ENCODE measurements at places on chromosomes 11 and 22. TPM values are rescaled to one million over a fixed set of nuclear protein-coding genes. Genes with fewer than 3 reads are reported as not detected.

CASP1 gene
- total RNA-seq = 77.0 TPM

SEC14L6 gene
- not detected for total RNA-seq

RAC2 gene
- 6.5 TPM for total RNA-seq

APOL6 gene
- total RNA-seq = 8.9 TPM

RASD2 gene
- total RNA-seq = under 0.01 TPM

HYLS1 gene
- total RNA-seq = 1.9 TPM
